ENCODE measurements at places on chromosomes 16 and 17.

GRCh38 chr16:68247400-68247799 is 2.2 kb downstream of the PLA2G15 start:
- DNase-seq, result no peak

GRCh38 chr17:34254651-34255380 is at the start of gene CCL2:
CCL2 (plus strand) TSS chr17:34255285; CDS start chr17:34255350, 65 bp downstream.
- no peak for DNase-seq

- DNase-seq, result no peak
Measured at GRCh38 chr16:74372953-74373846, 2.9 kb upstream of the NPIPB15 start.

DNA sequence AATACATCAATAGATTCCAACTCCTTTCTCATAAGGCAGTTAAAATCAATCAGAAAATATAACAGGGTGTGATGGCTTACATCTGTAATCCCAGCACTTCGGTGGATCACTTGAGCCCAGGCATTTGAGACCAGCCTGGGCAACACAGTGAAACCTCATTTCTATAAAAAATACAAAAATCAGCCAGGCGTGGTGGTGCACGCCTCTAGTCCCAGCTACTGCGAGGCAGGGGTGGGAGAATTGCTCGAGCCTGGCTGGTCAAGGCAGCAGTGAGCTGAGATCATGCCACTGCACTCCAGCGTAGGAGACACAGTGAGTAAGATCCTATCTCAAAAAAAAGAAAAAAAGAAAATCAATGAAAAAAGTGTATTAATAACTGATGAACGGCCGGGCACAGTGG is 258.6 kb downstream of the NTN1 start:
- DNase-seq, result no peak

- DNase-seq, result no peak
Measured at GRCh38 chr17:48169926-48170325, 62.4 kb downstream of the SNX11 start.

DNA sequence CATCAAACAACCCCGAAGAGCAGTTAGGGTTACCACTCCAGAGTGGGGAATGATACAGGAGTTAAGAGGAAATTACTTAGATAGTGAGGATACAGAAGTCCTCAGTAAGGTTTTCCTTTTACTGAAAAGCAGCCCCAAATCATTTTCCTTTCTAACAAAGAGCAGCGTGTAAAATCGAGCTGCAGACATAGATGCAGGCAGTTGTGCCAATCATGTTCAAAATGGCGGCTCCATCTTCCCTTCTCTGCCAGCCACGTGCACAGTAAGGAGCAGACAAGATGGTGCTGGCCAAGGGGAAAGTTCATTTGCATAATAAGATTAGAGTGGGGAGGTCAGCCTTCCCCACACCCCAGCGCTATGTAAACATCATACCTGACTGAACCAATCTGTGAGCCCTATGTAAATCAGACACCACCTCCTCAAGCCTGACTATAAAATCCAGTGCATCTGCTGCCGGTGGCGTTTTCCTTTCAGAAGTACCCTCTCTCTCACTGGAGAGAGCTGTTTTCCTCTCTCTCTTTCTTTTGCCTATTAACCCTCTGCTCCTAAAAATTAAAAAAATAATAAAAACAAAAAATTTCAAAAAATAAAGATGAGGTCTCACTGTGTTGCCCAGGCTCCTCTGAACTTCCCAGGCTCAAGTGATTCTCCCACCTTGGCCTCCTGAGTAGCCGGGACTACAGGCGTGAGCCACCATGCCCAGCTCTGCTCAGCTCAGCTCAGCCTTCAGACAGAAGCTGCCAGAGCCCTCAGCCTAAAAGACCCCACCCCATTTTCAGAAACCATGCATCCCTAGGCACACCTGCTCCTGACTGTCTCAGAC is 2.6 kb upstream of the SRL start:
- no peak for DNase-seq

DNA sequence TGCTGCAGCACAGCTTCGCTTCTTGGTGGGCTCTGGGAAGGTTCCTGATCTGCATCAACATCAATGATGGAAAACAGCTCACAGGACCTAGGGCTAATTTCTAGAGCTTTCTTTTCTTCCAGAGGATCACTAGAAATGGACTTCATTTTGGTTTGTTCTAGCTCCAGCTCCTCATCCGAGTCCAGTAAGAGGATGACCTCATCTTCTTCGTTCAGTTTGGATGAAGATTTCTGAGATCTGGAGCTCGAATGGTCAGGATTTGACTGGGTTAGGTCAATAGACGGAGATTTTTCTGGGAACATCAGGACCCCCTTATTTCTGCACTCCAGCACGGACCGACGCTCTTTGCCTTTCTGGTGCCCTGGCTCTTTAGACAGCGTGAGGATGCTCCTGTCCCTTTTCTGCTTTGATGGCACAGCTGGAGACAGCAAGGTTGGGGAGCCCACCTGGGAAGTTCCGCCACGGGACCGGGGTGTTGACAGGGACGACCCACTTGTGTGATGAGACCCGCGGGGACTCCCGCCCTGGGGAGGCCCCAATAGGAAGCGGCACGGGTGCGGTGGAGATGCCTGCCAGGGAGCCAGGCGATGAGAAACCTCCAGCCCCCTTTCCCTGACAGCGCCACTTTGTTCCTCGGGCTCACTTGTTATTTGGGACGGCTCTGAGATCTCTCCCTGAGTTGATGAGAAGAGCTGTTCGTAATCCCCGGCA is 12.9 kb upstream of the NLRC3 start:
- no peak for DNase-seq

GRCh38 chr16:83648347-83648746 is 159.4 kb upstream of the HSBP1 start:
- no peak for DNase-seq

- no peak for DNase-seq
Measured at GRCh38 chr17:55564081-55564480, 52.8 kb upstream of the SMIM36 start.

DNA sequence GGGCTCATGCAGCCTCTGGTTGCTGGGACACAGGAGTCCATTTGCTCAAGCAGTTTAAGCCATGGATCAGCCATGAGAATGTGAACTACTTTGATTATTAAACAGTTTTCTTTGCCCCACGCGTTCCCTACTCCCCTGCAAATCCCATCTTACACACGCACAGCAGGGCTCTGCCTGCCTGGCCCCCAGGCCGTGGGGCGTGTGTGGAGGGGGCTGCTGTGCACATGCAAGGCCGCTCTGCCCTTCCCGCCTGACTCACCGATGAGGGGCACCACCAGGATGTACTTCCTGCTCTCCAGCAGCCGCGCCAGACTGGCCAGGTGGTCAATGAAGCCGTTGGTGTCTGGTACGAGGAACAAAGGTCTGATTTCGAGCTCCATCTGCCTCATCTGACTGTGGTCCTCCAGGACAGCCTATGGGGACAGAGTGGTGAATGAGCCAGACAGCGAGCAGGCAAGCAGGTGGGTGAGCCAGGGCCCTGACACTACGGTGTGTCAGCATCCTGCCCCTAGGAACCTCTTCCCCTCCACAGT is 13.7 kb downstream of the HIC1 start:
- DNase-seq, result no peak

DNA sequence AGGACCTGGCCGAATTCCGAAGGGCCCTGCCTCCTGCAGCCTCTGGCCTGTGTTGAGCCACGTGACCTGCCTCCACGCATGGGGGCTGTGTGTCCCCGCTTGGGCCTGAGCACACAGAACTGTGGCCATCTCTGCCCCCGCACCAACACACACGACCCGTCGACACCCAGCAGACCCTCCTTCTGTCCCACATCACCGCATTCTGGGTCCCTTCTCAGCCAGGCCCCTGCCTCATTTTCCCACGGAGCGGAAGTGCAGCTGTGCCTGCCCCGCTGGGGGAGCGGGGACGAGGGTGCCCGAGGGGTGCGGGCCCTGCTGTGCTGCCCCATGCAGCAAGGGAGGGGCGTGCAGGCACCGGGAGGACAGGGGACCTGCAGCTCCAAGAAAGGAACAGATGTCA is 18.4 kb downstream of the NDUFAF8 start:
- no peak for DNase-seq

- DNase-seq, result no peak
Measured at GRCh38 chr17:7078711-7079110, 1.3 kb downstream of the CLEC10A start.

- DNase-seq, result no peak
Measured at GRCh38 chr16:8720080-8720966, 45.9 kb downstream of the ABAT start.
